ENCODE measurements at places on chromosomes 2 and 18.

DNA sequence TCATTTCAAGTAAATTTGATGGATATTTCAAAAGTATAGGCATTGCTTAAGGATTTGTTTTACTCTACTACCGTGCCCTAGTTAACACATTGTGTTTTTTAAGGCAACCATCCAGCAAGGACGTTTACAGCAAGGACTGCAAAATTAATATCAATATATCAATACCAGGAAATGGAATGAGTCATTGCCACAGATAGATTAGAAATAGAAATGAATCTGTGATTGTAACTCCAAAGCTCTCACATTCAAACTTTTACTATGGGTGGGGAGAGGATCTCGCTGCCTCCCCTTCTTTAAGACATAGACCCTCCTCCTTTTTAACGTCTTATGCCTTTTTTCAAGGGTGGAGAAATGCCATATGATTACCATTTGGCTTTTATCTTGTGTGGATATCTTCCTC, 3.8 kb downstream of the CD28 start:
- DNase-seq = no peak

GRCh38 chr2:44171018-44171417, 2.3 kb downstream of the PPM1B start:
- no peak for DNase-seq

DNA sequence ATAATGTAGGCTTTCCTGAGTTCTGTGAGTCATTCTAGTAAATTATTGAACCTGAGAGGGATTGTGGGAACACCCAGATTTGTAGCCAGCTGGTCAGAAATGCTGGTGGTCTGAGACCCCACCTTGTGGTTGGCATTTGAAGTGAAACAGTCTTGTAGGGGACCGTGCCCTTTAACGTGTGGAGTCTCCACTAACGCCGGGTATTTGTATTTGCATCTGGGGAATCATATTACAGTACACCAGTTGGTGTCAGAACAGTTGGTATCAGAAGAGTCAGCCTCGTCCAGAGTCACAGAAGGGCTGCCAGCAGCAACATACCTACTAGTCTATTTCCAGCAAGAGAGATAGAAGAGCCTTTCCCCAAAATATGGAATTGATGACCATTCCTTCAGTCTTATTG, 38.3 kb upstream of the PTPN4 start:
- no peak for DNase-seq

DNA sequence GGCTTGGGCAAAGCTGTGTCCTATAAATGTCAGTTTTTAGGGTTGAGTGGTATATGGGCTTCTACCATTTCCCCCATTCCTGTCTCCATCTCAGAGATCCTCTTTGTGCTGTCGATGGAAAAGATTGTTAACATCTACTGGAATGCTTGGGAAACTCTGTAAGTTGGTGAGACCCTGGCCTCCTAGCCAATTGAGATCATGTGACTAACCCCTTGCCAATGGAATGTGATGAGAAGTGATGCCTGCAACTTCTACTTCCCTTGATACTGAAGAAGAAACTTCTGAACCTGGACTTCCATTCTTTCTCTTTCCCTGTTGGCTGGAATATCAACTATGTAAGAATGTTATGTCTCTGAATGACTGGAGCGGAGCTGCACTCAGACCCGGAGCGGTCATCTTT, 14.5 kb downstream of the SLC39A10 start:
- DNase-seq = no peak

- DNase-seq = no peak
Observed at GRCh38 chr2:236580746-236581355, 11.2 kb downstream of the ACKR3 start.

- no peak for DNase-seq
Observed at GRCh38 chr18:56570978-56571377, 67.4 kb downstream of the TXNL1 start.

DNA sequence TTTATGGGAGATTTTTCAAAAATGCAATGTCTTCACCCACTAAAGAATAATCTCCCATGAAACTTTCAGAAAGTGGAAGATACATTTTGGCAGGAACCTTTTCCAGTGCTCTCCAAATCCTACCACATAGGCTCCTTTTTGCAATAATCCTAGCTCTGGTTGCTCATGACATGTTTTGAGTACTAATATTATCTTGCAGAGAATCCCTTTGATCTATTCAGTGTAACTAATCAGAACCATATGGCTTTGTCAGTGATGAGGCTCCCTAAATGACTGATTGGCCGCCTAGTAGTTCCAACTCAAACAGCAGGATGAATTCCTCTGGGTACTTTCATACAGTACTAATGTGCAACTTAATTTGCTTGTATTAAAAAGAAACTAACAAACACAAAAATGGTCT, 544.0 kb upstream of the FAM98A start:
- no peak for DNase-seq

DNA sequence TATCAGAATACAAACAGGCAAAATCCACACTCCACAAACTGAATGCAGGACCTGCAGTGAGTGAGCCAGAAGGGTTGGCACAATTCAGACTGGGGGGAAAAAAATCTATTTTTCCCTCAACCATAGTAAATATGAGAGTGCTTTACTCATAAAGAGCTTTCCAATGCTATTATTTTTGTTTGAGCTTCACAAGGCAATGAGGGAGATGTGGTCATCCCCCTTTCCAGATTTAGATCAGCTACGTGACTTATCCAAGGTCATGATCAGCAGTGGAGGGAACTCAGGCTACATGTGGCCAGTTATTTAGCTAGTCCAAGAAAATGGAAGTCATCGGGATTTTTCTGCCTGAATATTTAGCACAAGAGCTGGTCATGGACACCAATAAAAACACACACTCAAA, 120.4 kb upstream of the KLF7 start:
- DNase-seq = no peak

- no peak for DNase-seq
Observed at GRCh38 chr2:217222309-217222910, 362.5 kb upstream of the TNP1 start.

- no peak for DNase-seq
Observed at GRCh38 chr2:144237830-144238627, 281.9 kb downstream of the ZEB2 start.

GRCh38 chr2:5914811-5915611, 222.8 kb downstream of the SOX11 start:
- no peak for DNase-seq

DNA sequence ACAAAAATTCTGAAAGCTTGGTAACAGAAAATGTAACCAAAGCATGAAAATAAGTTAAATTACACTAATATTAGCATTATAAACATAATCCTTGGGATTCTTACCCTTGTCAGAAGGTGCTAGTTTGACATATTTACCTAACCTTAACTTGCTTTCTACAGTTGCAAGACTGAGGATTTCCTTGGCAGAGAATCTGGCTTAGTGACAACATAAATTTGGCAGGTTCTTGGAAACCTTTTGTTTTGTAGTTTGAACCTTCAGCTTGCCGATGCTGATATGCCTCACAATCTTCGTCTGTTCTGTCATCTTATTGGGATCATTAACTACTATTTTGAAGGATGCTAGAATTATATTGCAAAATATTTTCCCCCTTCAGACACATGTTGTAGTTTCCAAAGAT, 3.4 kb downstream of the XIRP2 start:
- no peak for DNase-seq

DNA sequence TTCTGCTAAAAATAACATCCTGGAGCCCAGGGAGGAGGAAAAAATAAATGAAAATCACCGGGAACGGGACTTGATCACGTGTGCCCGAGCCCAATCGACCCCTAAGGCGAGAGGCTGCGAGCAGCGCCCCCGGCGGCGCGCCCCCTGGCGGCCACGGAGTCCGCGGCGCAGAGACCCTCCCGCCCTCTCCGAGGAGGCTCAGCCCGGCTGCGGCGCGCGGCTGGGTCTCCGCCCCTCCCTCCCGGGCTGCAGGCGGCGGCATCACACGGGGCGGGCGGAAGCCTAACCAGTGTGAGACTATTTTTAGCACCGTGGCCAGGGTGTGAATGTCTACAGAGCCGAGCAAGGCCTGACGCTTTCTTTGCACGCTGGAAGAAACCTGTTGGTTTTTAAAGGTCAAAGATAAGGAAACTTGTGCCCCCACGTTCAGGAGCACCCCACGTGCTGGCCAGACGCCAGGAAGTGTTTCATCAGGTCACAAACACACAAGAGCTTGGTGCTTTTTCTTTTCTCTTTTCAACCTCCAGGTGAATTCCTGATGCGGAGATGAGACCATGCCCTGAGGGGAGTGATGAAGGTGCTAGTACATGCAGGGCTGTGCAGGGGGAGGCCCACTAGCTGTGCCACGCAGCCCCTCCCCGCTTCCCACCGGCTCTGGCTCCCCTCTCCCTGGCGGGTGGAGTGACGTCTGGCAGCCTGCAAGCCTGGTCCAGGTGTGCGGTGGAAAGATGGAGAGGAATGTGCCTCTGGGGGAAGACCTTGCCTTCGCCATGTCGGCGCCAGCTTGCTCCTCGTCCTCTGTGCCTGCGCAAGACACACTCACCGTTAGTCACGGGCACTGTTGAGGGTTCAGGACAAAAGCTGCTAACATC, 35.3 kb upstream of the DNMT3A start:
- peak; percentile 75 for DNase-seq

GRCh38 chr2:16093639-16094529, 153.5 kb downstream of the MYCN start:
- no peak for DNase-seq

GRCh38 chr2:207113414-207113813, 52.3 kb downstream of the KLF7 start:
- no peak for DNase-seq

DNA sequence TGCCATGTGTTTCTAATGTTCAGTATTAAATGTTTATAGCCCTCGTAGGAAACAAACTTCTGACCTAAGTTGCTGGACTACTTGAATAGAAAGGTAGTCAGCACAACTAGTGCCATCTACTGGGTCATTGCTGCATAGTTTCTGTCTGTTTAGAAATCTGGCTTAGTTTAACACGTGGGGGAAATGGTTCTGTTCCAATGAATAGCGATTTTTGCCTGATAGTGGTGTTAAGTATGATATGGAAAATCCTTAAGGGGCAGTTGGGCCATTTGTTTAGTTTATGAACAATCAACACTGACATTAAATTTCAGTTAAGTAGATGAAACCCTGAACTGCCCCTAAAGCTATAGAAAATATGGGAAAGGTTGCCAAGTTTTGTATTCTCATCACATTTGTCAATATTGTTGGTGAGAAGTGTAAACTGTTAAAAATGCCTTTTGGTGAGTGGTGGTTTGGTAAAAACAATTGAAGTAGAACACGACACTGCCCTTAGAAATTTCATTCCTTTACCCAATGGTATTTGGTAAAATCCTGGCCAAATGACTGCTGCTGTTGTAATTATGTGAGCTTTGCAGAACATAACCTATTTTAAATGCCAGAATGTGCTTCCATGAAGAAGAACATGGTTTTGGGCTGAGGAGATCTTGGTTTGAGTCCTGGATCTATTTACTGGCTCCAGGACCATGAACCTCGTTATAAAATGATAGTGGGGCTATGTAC, 13.2 kb downstream of the NABP1 start:
- no peak for DNase-seq

DNA sequence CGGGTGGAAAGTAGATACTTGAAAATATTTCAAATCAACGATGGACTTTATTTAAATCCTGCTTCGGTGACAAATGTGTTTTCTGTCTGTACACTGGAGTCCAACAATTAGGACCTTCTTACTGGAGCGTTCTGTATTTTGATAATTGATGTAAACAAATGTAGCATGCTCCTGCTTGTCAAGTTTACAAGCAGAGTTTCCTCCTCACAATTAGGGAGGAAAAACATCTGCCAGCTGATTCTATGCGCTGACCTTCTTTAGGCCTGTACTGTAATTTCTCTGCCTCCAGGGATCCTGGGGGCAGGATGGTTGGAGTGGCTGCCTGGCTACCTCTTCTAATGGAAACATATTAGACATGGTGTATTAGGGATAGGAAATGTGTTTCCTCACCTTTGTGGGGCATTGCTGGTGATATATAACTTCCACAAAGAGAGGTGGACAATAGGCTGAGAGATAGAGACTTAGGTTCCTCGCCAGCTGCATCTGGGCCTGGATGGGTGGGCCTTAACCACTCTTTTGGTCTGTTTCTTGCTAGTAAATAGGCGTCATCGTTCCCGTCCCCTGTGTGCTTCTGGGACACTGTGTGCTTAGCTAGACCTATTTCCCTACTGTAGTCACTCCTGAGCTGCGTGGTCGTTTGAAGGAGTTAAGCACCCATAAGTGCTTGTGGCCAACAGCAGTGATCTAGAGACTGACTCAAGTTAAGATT, 19.3 kb downstream of the GATA6 start:
- DNase-seq = peak; percentile 71

GRCh38 chr2:240957656-240958365, 40.6 kb upstream of the SNED1 start:
- DNase-seq = peak; percentile 62
